Epithelial cell of umbilical artery (primary cell): ENCODE measurements at places on chromosomes 5 and 9. TPM values are rescaled to one million over a fixed set of nuclear protein-coding genes. Genes with fewer than 3 reads are reported as not detected.

Gene KCNT1
- not detected in 2 replicates for total RNA-seq

Gene PRDM9
- not detected in 2 replicates for total RNA-seq

Gene ABO
- total RNA-seq = not detected in 2 replicates

Gene SV2C
- total RNA-seq = under 0.01 TPM in 1 of 2 replicates, not detected in the other

Gene WDR31
- total RNA-seq = 0.32 and 0.46 TPM in 2 replicates

Gene PLPP7
- total RNA-seq = 0.32 and 0.46 TPM in 2 replicates

Gene ZDHHC21
- 16.9 and 24.2 TPM in 2 replicates for total RNA-seq

Gene MSH3
- total RNA-seq = 8.8 and 10.6 TPM in 2 replicates

Gene EQTN
- total RNA-seq = not detected in 2 replicates

Gene FAT2
- total RNA-seq = under 0.01 TPM in 1 of 2 replicates, not detected in the other

Gene PCDHGB3
- 0.46 and 1.3 TPM in 2 replicates for total RNA-seq

Gene MLANA
- not detected in 2 replicates for total RNA-seq

Gene ZNF367
- total RNA-seq = 4.9 and 6.7 TPM in 2 replicates

Gene HSD17B3
- not detected in 2 replicates for total RNA-seq

Gene CYSRT1
- total RNA-seq = 0.32 TPM in 1 of 2 replicates, not detected in the other

Gene AK8
- total RNA-seq = 0.30 and 0.32 TPM in 2 replicates

Gene INSL4
- not detected in 2 replicates for total RNA-seq

Gene B4GALT1
- 10.4 and 12.9 TPM in 2 replicates for total RNA-seq

Gene LCN9
- total RNA-seq = not detected in 2 replicates

Gene CDKN2A
- total RNA-seq = 2.1 and 4.9 TPM in 2 replicates

Gene LECT2
- total RNA-seq = not detected in 2 replicates

Gene INSL6
- not detected in 2 replicates for total RNA-seq

Gene CFAP90
- total RNA-seq = not detected in 2 replicates

Gene POU4F3
- under 0.01 TPM in 1 of 2 replicates, not detected in the other for total RNA-seq

Gene SMC5
- total RNA-seq = 19.8 and 23.9 TPM in 2 replicates

Gene PCDHA10
- total RNA-seq = under 0.01 and 0.15 TPM in 2 replicates

Gene GTF2H2
- 20.1 and 27.8 TPM in 2 replicates for total RNA-seq

Gene SLC6A3
- total RNA-seq = under 0.01 TPM in 1 of 2 replicates, not detected in the other

Gene NPR3
- 1.7 and 2.3 TPM in 2 replicates for total RNA-seq

Gene LMX1B
- not detected in 2 replicates for total RNA-seq

Gene BNC2
- 6.5 and 6.7 TPM in 2 replicates for total RNA-seq

Gene WNT8A
- not detected in 2 replicates for total RNA-seq

Gene ITK
- not detected in 2 replicates for total RNA-seq

Gene HTR4
- not detected in 2 replicates for total RNA-seq
